ENCODE measurements at places on chromosomes 7 and 10. TPM values are rescaled to one million over a fixed set of nuclear protein-coding genes. Genes with fewer than 3 reads are reported as not detected.
A peak's percentile ranks its signal among the peaks of the same experiment; 100 is the strongest.

DNA sequence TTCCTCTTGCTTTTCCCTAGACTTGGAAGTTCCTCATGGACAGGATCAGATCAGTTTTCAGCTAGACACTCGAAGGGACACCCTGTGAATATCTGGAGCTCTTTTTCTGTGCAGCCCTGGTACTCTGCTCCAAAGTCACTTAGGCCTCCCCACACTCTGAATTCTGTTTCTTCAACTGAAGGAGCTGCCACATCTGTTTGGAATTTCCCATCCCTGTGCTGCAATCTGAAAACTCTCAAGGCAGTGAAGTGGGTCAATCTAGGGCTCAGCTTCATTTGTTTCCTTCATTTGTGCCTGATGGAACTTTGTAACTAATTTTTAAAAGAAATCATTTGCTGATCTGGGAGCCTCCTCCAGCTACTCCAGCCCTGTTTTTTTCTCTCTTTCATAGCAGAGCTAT, 9.6 kb downstream of the EPC1 start:
- H3K36me3 ChIP-seq, result peaks cover 4% of the 10 kb centered on the region
- H3K4me3 ChIP-seq, result no peak overlapping the region
- no peaks in the 10 kb centered on the region for H3K27me3 ChIP-seq
- peaks cover 83% of the 10 kb centered on the region for H3K4me1 ChIP-seq
- DNase-seq, result no peak
- H3K27ac ChIP-seq, result no peak overlapping the region

DNA sequence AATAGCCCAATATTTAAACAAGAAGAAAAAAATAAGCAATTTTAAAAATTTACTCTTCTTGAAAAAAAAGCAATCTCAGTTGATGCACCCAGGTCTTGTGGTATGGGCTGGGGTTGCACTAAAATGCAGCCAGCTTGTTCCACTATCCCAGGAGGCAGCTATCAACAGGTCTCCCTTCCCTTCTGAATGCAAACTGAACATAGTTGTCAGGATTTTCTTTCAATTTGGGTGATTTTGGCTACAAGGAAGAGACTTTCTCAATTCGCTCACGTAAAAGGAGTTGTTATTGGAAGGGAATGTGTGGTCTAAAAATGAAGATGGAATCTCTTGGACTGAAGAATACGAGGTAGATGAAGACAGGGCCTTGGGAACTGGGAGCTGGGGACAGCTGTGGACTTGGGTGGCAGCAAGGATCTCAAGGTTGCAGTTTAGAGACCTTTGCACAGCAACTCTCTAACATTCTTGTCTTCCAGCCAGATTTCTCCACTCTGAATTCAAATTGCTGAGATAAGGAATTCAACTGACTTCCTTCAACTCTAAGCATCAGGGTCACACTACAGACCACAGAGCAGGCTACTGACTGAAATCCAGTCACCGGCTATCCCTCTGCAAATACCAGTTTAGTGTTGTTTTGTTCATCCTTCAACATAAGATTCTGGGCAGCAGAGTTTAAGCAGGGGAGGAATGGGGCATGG, 3.1 kb upstream of the TMEM26 start:
- no peak for DNase-seq
- no peak overlapping the region for H3K4me3 ChIP-seq
- H3K4me1 ChIP-seq, result peaks cover 28% of the 10 kb centered on the region
- H3K27ac ChIP-seq, result no peak overlapping the region
- no peaks in the 10 kb centered on the region for H3K36me3 ChIP-seq
- peaks cover 13% of the 10 kb centered on the region for H3K27me3 ChIP-seq

DNA sequence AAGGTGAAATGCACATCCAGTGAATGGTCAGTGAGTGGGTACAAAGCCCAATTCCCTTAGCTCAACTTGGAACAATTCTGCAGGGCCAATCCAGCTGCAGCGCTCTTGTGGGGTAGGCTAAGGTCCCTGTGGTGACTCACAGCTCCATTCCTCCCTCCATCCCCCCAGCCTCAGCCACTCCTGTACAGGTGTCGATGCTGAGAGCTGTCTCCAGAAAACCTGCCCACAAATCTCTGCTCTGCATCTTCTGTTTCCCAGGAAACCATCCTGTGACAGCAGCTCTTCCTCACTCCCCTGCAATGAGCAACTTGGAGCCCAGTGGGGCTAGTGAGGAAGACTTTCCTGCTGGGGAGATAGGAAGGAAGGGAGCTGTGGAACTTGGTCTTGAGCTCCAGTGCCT, 244.7 kb upstream of the GPR26 start:
- H3K4me1 ChIP-seq, result no peaks in the 10 kb centered on the region
- H3K36me3 ChIP-seq, result no peaks in the 10 kb centered on the region
- no peaks in the 10 kb centered on the region for H3K27me3 ChIP-seq
- DNase-seq, result no peak
- H3K4me3 ChIP-seq, result no peak overlapping the region
- H3K27ac ChIP-seq, result no peak overlapping the region

DNA sequence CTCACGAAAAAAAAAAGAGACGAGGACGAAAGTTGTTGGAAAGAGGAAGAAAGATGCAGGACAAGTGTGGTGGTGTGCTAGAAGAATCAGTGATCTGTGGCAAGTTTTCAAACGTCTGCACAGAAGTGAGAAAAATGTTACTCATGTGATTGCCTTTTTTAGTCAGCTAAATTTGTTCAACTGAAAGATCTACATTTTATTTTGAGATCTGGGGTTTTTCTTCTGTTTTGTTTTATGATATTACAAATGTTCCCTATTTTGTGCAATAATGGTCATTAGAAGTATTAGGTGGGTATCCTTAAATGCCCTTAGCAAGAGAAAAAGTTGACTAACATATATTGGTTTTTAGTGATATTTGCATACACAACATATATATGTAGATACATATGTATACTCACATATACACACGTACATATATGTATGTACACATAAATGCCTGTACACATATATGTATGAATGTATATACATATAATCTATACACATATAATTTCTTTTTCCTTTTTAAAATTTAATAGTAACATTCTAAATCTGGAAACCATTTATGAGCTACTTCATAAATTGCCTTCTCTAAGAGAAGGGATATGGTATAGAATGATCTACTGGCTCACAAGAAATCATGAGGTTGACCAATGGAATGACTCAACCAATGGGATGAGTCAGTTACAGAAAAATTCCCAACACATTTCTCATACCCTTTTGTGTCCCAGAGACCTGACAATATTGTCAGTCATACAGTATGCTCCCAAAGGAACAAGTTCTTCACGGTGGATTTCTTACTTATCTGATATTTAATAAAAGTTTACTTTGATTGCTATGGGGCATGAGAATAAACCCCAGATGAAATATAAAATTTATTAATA, 38.4 kb downstream of the SLC39A12 start:
- DNase-seq, result no peak
- H3K27ac ChIP-seq, result no peak overlapping the region
- no peaks in the 10 kb centered on the region for H3K4me1 ChIP-seq
- H3K36me3 ChIP-seq, result no peaks in the 10 kb centered on the region
- no peaks in the 10 kb centered on the region for H3K27me3 ChIP-seq

GRCh38 chr7:139046143-139046542, 10.3 kb upstream of the ZC3HAV1L start:
- H3K27me3 ChIP-seq, result no peaks in the 10 kb centered on the region
- DNase-seq, result no peak
- no peak overlapping the region for H3K4me3 ChIP-seq

DNA sequence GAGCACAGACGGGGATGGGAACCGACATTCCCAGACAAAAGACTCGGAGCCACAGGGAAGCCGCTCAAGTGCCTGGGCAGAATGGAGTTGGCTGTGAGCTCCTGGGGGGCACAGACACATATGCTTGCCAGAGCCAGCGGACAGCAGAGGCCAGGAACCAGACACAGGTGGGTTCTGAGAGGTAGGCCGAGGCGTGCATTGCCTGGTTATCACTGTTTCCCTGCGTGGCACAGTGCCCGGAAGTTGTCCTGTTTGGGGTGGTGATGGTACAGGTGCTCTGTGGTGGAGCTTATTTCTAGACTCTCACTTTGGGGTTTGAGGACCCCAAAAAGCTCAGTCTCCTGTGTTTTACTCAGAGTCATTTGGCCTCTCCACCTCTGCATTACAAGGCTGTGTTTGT, 2.5 kb downstream of the PALD1 start:
- no peaks in the 10 kb centered on the region for H3K27me3 ChIP-seq
- no peak for DNase-seq
- H3K4me3 ChIP-seq, result peak overlapping the region; percentile 56
- no peak overlapping the region for H3K27ac ChIP-seq

GRCh38 chr10:92787557-92788152, 60.7 kb upstream of the EXOC6 start:
- no peak overlapping the region for H3K27ac ChIP-seq
- no peaks in the 10 kb centered on the region for H3K36me3 ChIP-seq
- no peak for DNase-seq
- no peak overlapping the region for H3K4me3 ChIP-seq
- H3K4me1 ChIP-seq, result no peaks in the 10 kb centered on the region

DNA sequence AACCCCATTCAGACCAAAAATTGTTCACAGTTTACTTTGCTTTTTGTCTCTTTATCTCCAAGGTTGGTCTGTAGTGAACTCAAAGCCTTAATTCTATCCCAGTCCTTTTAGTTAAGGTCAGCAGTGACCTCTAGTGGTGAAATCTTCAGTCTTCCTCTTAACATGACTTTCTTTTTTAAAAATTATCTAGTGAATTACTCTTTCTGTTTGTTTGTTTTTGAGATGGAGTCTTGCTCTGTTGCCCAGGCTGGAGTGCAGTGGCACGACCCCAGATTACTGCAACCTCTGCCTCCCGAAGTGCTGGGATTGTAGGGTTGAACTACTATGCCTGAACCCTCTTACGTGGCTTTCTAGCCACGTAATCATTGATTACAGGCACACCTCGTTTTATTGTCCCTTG, 25.0 kb downstream of the ZNF487 start:
- H3K27me3 ChIP-seq, result no peaks in the 10 kb centered on the region
- no peak overlapping the region for H3K4me3 ChIP-seq
- DNase-seq, result no peak
- no peaks in the 10 kb centered on the region for H3K36me3 ChIP-seq
- no peak overlapping the region for H3K27ac ChIP-seq

GRCh38 chr10:71297343-71297742, 21.7 kb upstream of the SLC29A3 start:
- DNase-seq, result no peak
- no peak overlapping the region for H3K27ac ChIP-seq
- peaks cover 10% of the 10 kb centered on the region for H3K36me3 ChIP-seq
- no peaks in the 10 kb centered on the region for H3K27me3 ChIP-seq
- peaks cover 6% of the 10 kb centered on the region for H3K4me1 ChIP-seq
- no peak overlapping the region for H3K4me3 ChIP-seq

- no peaks in the 10 kb centered on the region for H3K27me3 ChIP-seq
- DNase-seq, result no peak
- H3K36me3 ChIP-seq, result no peaks in the 10 kb centered on the region
- peak overlapping the region; percentile 6 for H3K27ac ChIP-seq
Measured at GRCh38 chr10:69051710-69052487, 36.0 kb upstream of the SRGN start.

DNA sequence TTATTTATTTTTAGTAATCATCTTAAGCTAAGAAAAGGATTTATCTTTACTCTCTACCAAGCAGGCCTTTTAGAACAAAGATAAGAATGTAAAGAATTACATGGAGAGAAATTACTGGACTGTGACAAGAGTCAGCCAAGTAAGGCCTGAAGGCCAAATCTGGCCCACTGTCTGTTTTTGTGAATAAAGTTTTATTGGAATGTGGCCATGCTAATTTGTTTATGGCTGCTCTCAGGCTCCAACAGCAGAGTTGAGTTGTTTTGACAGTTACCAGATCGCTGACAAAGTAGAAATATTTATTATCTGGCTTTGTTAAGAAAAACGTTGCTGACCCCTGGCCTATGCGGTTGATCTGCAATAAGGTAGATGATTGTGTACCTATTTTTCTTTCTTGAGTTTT, 6.1 kb downstream of the ARID5B start:
- no peak overlapping the region for H3K27ac ChIP-seq
- no peaks in the 10 kb centered on the region for H3K27me3 ChIP-seq
- no peak for DNase-seq
- no peak overlapping the region for H3K4me3 ChIP-seq
- H3K36me3 ChIP-seq, result no peaks in the 10 kb centered on the region

GRCh38 chr10:45672181-45673073, at the start of gene ZFAND4:
ZFAND4 (minus strand) TSS chr10:45672772; CDS start chr10:45663725, 9,047 bp downstream.
- H3K4me3 ChIP-seq, result peak within 1 kb of the TSS; percentile 81
- DNase-seq, result peak; percentile 100
- no peaks in the 10 kb centered on the region for H3K4me1 ChIP-seq
- no peaks in the 10 kb centered on the region for H3K36me3 ChIP-seq
- H3K27me3 ChIP-seq, result no peaks in the 10 kb centered on the region

DNA sequence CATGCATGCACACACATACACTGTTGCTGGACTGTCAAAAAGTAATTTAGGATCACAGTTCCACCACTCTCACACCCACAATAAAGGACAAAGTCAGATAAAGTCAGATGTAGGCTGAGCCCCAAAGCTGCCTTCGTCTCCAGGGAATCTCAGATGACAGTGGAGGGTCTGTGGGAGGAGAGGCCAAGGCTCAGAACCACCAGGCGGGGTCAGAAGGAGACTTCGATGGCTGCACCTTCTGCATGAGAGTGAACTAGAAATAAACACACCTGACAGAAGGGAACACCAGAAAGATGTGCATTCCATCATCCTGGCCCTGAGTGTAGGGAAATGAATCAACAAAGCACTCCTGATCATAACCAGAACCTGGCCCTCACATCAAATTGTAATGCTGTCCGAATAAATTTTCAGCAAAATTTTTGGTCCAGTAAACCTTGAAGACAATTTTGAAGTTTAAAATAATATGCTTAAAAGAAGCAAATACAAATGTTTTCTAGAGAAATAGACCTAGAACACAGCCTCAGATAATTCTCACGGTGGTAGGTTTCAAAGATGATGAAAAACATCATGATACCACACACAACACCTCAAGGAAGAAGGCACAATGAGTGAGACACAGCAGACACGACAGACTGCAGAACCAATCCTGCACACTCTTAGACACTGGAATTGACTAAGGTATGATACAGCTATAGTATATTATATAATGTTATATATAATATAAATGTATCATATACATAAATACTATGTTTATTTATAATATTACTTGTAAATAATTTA, 269.8 kb upstream of the KLF6 start:
- H3K27ac ChIP-seq, result no peak overlapping the region
- no peaks in the 10 kb centered on the region for H3K27me3 ChIP-seq
- H3K4me1 ChIP-seq, result peaks cover 38% of the 10 kb centered on the region
- H3K4me3 ChIP-seq, result no peak overlapping the region
- no peaks in the 10 kb centered on the region for H3K36me3 ChIP-seq
- DNase-seq, result no peak

DNA sequence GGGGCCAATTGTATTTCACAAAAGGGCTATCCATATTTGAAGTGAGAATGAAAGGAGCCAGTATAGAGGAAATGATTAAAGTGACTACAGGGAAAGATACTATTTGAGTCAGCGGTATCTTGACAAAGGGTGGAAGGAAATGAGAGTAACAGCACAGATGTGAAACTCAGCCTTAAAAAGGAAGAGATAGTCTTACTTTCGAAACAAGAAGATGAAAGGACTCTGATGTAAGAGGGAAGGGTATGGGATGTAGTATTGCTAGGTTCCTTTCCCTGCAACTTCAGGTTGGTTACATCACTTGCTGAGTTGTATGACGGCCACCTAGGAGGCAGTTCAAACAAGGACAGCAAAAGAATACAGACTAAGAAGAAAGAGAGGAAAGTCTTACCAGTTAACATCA, 13.7 kb downstream of the CISD1 start:
- no peak overlapping the region for H3K27ac ChIP-seq
- no peak for DNase-seq
- H3K4me3 ChIP-seq, result no peak overlapping the region
- peaks cover 10% of the 10 kb centered on the region for H3K36me3 ChIP-seq
- no peaks in the 10 kb centered on the region for H3K4me1 ChIP-seq

The ENTPD1 gene
- 64.6 TPM for total RNA-seq

The NKX2-3 gene
- total RNA-seq, result 0.26 TPM

The CLDN4 gene
- 103 TPM for total RNA-seq

The CYP26C1 gene
- 0.35 TPM for total RNA-seq
